Nucleus accumbens (tissue), 56 donors: ENCODE measurements at places on chromosomes 12 and 14.

DNA sequence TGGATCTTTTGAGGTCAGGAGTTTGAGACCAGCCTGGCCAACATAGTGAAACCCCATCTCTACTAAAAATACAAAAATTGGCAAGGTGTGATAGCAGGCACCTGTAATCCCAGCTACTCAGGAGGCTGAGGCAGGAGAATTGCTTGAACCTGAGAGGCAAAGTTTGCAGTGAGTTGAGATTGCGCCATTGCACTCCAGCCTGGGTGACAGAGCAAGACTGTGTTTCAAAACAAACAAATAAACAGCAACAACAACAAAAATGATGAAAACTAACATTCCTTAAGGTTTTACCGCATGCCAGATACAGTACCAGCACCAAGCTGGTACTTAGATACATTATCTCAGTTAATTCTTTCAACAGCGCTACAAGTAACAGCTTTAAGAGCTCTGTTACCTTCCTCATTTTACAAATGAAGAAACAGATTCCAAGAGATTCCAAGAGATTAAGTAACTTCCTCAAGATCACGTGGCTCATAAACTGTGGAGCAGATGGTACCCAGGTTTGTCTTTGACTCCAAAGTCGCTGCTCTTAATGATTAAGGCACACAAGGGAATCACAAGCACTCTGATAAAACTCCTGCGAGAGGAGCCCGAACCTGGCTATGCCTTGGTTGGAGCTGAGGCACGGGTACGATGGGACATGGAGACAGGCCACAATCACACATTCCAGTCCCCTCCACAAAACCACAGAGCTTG lies 17.7 kb upstream of the PLEK2 start:
- DNase-seq: no peak

GRCh38 chr12:3214526-3215365 lies 137.6 kb downstream of the TSPAN9 start:
- DNase-seq: peak; percentile 84

- no peak for DNase-seq
These were observed 256.1 kb downstream of the GLT1D1 start for GRCh38 chr12:129109174-129110001.

GRCh38 chr12:79546466-79547043 lies 144.2 kb downstream of the PAWR start:
- no peak for DNase-seq

DNA sequence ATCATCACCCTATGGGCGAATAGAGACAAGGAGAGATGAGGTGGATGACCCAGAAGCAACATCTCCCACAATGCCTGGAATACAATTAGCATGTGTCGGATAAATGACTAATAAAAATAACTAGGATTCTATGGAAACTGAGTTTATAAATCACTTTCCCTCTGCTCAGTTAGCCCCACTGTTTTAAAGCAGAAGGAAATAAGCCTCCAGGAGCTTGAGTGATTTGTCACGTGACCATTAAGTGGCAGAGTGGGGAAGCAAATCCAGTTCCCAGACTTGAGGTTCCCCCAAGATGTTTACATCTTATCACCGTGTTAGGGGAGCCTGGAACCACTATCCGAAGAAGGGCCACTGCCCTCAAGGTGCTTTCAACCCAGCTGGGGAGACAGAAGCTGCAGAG lies 136.5 kb upstream of the CCND2 start:
- DNase-seq: no peak

DNA sequence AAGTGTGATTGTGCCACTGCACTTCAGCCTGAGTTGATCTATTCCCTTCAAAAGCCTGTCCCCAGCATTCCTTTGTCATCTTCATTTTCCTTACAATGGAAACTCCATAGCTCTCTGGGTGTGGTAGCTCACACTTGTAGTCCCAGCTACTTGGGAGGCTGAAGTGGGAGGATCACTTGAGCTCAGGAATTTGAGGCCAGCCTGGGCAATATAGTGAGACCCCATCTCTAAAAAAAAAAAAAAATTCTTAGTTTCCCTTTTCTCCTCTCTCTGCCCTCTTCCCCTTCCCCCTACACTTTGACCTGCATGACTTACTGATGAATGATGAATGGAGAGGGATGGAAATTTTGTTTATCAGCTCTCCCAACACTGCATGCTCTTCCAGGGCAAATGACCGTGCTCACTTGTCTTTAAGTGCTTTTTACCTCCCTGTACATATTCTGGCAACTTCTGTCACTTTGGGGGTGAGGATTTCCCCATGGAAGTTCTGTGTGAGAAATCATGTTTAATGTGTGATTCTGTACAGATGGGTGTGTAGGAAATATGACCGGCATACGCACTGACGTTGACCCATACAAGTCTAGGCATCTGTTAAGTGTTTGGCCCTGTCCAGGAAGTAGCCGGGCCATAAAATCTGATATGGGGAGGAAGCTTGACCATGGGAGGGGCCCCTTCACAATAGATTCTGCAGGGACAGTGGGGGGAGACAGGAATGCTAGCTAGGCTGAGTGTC lies 65.4 kb downstream of the ZFP36L1 start:
- DNase-seq: no peak

GRCh38 chr12:55724226-55724939 lies 4.2 kb downstream of the RDH5 start:
- no peak for DNase-seq

- DNase-seq: no peak
These were observed 887.2 kb downstream of the NRXN3 start for GRCh38 chr14:79057333-79057732.

GRCh38 chr12:58529897-58530741 lies 390.2 kb downstream of the LRIG3 start:
- DNase-seq: no peak

GRCh38 chr12:80807640-80808288 lies 91.1 kb downstream of the MYF5 start:
- no peak for DNase-seq

GRCh38 chr12:91203610-91204009 lies 21.0 kb upstream of the DCN start:
- DNase-seq: no peak

DNA sequence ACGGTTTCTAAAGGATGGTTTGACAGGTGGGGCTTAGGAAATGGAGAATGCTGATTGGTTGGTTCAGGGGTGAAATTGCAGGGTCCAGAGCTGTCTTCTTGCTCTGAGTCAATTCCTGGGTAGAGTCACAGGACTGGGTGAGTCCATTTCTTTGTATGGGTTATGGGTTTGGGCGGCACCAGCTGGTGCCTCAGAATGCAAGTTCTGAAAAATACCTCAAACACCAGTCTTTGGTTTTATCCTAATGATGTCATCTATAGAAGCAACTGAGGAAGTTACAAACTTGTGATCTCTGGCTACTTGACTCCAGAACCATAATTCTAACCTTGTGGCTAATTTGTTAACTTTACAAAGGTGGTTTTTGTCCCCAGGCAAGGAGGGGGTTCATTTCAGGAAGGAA lies 47.6 kb upstream of the EIF5 start:
- no peak for DNase-seq

DNA sequence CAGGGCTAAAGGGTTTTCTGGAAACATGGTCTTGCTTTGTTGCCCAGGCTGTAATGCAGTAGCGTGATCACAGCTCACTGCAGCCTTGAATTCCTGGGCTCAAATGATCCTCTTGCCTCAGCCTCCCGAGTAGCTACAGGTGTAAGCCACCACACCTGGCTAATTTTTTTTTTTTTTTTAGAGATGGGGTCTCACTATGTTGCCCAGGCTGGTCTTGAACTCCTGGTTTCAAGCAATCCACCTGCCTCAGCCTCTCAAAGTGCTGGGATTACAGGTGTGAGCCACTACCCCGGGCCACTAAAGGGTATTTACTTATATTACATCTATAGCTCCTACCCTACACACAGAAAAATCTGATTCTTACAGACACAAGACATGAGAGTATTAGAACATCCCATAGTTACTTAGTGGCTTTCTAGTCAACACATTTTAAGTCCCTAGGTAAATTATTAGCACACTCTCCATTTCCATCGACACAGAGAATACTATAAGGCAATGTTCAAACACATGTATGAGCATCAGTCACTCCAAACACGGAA lies 6.2 kb upstream of the DCAF11 start:
- no peak for DNase-seq

DNA sequence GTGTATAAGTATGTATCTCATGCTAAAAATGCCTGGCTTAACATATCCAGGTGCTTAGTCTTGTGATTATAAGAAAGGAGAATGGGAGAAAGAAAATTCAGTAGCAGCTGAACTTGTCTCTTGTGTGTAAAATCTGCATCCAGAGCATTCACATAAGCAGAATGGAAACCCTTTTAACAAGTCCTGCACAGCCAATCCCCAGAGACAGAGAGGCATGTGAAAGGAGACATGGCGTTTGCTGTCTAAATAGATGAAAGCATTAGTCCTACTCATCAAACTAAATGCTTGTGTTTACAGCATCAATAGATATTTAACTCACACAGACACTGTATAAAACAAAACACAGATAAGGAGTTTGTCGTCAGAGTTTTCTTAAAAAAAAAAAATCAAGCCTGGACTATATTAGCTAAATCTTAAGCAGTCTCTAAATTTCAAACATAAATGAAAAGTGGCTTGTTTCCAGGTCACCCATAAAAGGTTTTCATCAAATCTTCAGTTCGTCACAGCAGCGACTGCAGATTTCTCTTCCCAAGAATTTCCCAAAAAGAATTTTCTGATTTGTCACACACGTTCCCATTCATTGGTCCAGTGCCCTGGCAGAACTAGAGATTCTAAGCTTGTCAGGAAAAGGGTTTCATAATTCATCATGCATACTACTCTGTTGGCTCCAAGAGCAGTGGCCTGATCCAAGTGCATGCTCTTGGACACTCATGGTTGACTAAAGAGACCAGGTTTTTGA lies 249.2 kb downstream of the BTG1 start:
- no peak for DNase-seq

GRCh38 chr14:50813544-50813863 lies 17.5 kb downstream of the NIN start:
- DNase-seq: no peak

- DNase-seq: peak; percentile 51
These were observed 70.2 kb upstream of the ZFP36L1 start for GRCh38 chr14:68862954-68863594.

- DNase-seq: no peak
These were observed 337.2 kb downstream of the RPS29 start for GRCh38 chr14:49249022-49249421.

DNA sequence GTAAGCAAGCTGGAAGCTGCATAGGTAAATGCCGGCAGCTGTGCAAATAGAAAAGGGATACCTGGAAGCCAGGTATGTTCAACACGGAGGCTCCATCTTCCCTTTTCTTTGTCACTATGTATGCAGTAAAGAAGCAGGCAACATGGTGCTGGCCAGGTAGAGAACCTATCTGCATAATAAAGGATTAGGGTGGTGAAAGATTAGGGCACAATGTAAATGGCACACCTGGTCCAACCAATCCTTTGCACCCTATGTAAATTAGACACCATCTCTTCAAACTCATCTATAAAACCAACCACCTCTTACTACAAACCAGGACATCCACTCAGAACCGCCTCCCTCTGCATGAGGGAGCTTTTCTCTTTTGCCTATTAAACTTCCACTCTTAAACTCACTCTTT lies 32.3 kb downstream of the RPS29 start:
- no peak for DNase-seq

DNA sequence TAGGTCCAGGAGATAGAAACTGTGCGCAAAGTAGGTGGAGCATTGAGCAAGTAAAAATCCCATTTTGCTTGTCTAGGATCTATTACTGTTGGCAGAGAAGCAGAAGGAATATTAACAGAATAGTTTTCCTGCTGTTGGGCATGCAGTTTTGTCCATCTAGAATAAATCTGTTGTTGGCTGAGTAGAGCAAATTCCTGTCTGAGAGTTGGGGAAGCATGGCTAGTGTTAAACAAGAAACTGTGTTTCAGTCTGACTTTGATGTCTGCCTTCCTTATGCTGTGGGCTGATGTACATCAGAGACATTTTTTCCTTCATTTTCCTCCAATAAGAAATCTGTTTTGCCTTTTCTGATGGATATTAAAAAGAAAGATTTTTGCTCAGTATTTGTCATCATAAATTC lies 98.2 kb downstream of the RAD52 start:
- no peak for DNase-seq

- DNase-seq: no peak
These were observed 152.5 kb downstream of the SAMD4A start for GRCh38 chr14:54719406-54719805.

DNA sequence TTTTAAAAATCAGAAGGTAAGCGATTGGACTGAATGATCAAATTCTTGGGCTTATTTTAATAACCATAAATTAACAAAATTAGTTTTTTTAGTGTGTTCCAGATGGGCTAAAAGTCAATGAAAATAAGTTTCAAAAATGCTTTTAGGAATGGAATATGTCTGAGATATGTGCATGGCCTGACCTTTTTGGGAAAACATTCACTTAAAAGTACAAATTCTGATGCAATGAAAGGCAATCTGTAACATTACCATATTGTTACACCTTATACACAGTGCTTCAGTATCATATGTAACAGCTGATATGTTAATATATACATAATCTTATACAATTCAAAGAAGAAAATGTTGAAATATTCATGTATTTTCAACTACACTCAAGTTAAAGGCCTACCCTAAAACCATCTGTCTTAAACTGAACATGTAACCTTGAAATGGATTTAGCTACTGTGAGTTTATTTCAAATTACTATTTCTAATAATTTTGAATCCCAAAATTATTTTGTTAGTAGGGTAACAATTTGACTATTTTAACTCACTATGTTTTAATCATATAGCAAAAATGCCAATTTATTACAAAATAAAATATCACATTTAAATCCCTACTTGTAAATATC lies 84.8 kb downstream of the EEA1 start:
- DNase-seq: no peak

- peak; percentile 21 for DNase-seq
These were observed 1.0 kb downstream of the INSM2 start for GRCh38 chr14:35534873-35535482.

- DNase-seq: no peak
These were observed 19.0 kb upstream of the SLC6A12 start for GRCh38 chr12:232731-233614.

DNA sequence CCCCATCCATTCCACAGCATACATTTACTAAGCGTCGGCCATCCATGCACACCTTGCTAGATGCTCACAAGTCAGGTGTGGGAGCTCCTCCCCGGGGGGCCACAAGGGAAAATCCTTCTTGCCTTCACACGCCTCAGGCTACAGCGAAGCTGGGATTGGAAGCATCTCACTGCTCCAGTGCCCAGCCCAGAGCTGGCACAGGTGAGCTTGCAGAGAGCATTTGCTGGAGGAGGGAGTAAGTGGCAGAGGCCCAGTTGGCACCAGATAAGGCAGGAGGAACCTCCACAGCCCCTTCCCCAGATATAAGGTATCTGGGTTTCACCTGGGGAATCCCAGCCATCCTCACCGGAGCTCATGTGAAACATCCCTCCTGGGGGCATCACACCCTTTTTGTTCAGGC lies 1.8 kb downstream of the TRPV4 start:
- no peak for DNase-seq

GRCh38 chr12:109523071-109523470 lies 45.6 kb downstream of the UBE3B start:
- DNase-seq: peak; percentile 7
